Uterine smooth muscle cell (primary cell): ENCODE measurements at places on chromosomes 1 and 21. TPM values are rescaled to one million over a fixed set of nuclear protein-coding genes. Genes with fewer than 3 reads are reported as not detected.

Gene RC3H1
- total RNA-seq = 16.6 and 16.7 TPM in 2 replicates

Gene NHLH2
- total RNA-seq = not detected in 2 replicates

Gene SLAMF8
- 0.11 TPM in 1 of 2 replicates, not detected in the other for total RNA-seq

Gene SHISAL2A
- not detected in 2 replicates for total RNA-seq

Gene ELF3
- total RNA-seq = under 0.01 TPM in 2 replicates

Gene ACTL8
- 0.11 and 0.12 TPM in 2 replicates for total RNA-seq

Gene C1orf87
- total RNA-seq = not detected in 2 replicates

Gene CREG1
- total RNA-seq = 8.7 and 56.6 TPM in 2 replicates

Gene PCBP3
- total RNA-seq = 2.8 and 4.2 TPM in 2 replicates

Gene TTC13
- 16.6 and 17.9 TPM in 2 replicates for total RNA-seq

Gene LY9
- not detected in 2 replicates for total RNA-seq

Gene BNIPL
- 0.11 and 1.00 TPM in 2 replicates for total RNA-seq

Gene NBPF9
- total RNA-seq = 26.5 and 27.1 TPM in 2 replicates
